ENCODE measurements at places on chromosomes 5 and 9.
A peak's percentile ranks its signal among the peaks of the same experiment; 100 is the strongest.

GRCh38 chr5:164302533-164303235 lies 797.3 kb downstream of the MAT2B start:
- DNase-seq: no peak

DNA sequence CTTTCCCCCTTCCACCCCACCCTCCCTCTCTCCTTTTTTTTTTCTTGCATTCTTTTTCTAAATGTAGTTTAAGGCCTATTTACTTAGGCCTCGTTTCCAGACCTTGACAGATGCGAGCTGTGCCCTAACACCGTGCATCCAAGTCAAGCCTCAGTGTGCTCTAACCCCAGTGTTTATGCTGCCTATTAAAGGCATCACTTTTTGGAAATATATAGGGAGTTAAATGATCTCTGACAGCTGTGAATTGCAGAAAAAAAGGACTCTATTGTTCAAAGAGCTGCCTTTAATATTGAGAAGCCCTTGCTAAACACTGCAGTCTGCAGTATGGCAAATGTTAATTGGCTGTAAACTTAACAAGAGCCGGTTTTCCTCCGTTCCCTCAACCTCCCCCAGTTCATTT lies 270.4 kb upstream of the TUT7 start:
- DNase-seq: no peak

DNA sequence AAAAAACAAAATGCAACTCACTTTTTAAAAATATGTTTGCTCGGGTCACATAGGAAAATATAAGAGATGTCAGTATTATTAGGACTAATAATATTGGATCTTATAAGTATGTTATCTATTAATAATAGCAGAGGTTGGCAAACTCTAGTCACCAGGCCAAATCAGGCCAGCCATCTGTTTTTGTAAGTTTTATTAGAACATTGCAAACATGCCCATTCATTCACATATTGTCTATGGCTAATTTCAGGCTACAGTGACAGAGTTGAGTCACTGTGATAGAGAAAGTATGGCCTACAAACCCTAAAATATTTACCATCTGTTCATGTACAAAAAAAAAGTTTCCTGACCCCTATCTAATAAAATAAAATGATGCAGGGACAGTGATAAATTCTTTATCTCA lies 97.7 kb upstream of the CDH6 start:
- peak; percentile 7 for DNase-seq

DNA sequence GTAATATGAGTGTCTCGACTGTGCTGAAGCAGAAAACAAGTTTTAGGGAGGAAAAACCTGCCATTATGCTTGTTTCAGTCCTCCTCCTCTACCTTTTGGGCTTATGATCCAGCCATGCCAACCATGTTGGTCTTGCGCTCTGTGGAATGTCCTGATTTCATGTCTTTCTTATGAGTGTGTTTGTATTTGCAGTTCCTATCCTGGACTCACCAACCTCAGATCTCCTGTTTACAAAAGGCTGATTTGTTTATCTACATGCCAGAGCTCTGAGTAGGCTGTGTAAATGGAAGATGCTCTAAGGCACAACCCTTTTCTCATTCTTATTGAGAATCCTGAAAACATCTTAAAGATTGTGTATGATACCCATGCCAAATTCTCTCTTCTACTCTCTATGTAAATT lies 138.6 kb downstream of the ARHGEF28 start:
- DNase-seq: peak; percentile 22

- no peak for DNase-seq
Measured at GRCh38 chr9:95506678-95507463, 9.9 kb downstream of the PTCH1 start.

DNA sequence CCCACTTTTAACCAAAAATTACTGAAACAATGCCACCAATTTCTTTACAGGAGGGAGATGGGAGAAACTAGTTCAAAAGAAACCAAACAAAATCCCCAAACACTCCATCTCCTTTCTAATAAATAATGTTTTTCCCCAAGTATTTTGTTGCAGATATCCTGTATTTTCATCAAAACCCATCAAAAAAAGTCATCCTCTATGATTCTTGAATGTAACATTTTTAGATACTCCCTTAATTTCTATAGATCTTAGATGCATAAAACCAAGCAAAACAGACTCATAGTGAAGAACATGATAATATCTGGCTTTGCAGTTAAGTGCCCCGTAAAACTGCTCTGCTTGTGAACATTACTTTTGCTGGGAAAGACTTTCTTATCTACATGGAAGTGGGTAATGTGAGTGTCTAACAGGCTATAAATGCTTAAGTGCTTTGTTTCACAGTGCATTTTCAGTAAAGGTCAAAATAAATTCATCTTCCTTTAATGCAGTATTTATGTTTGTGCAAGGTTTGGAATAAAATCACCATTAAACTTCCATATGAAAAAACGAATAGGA lies 77.3 kb upstream of the TBCA start:
- DNase-seq: no peak

DNA sequence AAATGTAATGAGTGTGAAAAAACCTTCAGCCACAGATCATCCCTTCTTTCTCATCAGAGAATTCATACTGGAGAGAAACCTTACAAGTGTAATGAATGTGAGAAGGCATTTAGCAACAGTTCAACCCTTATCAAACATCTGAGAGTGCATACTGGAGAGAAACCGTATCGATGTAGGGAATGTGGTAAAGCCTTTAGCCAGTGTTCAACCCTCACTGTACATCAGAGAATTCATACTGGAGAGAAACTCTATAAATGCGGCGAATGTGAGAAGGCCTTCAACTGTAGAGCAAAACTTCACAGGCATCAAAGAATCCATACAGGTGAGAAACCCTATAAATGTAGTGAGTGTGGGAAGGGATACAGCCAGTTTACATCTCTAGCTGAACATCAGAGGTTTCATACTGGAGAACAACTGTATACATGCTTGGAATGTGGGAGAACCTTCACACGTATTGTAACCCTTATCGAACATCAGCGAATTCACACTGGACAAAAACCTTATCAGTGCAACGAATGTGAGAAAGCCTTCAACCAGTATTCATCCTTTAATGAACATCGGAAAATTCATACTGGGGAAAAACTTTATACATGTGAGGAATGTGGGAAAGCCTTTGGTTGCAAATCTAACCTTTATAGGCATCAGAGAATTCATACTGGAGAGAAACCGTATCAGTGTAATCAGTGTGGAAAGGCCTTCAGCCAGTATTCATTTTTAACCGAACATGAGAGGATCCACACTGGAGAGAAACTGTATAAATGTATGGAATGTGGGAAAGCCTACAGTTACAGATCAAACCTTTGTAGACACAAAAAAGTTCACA lies 19.2 kb downstream of the ZNF354C start:
- DNase-seq: no peak

- no peak for DNase-seq
Measured at GRCh38 chr9:83280790-83281189, 217.8 kb upstream of the RASEF start.

- DNase-seq: no peak
Measured at GRCh38 chr5:74382123-74382855, 258.2 kb downstream of the ENC1 start.

GRCh38 chr9:76658510-76659231 lies 105.6 kb upstream of the PCA3 start:
- DNase-seq: no peak

DNA sequence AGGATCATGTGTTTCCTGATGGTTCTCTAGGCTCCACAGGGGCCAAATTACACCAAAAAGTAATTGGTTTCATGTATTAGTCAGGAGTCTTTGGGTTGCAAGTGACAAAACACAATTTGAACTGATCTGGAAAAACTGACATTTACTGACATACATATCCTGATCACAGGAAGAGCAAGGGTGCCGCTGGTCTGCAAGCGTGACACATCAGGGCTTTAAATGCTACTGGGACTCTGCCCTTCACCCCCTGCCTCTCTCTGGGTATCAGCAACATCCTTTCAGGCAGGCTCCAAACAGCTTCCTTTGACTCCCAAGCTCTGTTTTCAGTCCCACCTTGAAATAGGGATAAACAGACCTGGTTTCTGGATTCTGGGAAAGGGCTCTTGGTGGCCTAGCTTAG lies 197.5 kb downstream of the PALM2AKAP2 start:
- no peak for DNase-seq

- peak; percentile 26 for DNase-seq
Measured at GRCh38 chr5:93164690-93165089, 416.3 kb downstream of the NR2F1-AS1 start.

- DNase-seq: no peak
Measured at GRCh38 chr9:107827304-107827703, 337.7 kb upstream of the KLF4 start.

DNA sequence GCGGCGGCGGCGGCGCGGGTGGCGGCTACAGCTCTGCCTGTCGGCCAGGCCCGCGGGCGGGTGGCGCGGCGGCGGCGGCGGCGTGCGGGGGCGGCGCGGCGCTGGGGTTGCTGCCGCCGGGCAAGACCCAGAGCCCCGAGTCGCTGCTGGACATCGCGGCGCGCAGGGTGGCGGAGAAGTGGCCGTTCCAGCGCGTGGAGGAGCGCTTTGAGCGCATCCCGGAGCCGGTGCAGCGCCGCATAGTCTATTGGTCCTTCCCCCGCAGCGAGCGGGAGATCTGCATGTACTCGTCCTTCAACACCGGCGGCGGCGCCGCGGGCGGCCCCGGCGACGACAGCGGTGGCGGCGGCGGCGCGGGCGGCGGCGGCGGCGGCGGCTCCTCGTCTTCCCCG lies 296 bp downstream of the ZSWIM6 start:
- DNase-seq: no peak

DNA sequence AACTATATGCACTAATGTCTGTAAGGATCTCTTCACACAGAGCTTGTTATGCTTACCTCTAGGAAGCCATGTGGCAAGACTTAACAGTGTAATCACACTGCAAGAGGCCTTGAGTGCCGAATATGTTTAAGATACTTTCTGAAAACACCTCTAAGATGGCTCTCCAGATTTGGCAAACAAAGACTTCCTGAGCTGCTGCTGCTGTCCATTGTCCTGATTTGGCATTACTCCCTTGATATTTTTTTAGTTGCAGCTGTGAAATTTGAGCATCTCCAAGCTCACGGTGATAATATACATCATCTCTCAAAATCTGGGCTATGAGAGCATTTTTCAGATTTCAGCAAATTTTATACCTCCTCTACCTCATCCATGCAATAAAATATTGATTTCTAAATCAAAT lies 384.5 kb upstream of the CDH6 start:
- no peak for DNase-seq

GRCh38 chr5:39267186-39267585 lies 47.8 kb upstream of the FYB1 start:
- DNase-seq: no peak

DNA sequence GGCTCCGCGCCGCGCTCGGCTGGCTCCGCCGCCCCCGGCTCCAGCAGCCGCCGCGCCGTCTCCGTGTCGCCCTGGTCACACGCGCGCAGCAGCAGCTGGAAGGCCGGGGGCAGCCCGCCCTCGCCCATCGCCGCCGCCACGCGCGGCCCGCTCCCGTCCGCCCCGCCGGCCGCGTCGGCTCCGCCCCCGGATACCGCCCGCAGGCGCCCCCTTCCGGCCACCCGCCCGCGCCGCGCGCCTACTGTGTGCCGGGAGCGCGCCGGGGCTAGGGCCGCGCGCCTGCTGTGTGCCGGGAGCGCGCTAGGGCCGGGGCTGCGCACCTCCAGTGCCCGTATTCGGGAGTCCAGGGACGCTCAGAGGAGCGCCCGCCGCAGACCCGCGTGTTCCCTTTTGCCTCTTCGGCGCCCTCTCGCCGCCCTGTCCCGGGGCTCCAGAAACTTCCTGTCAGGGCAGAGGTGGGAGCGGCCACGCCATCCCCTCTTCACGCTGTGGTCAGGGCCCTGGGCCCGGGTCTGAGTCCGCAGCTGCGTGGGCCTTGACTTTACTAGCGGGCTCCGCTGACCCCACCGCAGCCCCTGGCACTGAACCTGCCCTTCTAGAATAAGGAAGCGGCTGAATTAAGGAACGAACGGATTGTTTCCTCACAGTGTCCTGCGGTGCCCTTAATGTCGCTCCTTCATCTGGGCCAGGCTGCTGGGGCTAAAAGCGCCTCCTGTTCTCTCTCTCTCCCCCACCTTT lies at the start of gene ANKS6:
TSS of gene ANKS6 (minus strand) at position 192 of the 738 bp plus-strand sequence. CDS start at position 128, 64 bp downstream.
- DNase-seq: no peak

DNA sequence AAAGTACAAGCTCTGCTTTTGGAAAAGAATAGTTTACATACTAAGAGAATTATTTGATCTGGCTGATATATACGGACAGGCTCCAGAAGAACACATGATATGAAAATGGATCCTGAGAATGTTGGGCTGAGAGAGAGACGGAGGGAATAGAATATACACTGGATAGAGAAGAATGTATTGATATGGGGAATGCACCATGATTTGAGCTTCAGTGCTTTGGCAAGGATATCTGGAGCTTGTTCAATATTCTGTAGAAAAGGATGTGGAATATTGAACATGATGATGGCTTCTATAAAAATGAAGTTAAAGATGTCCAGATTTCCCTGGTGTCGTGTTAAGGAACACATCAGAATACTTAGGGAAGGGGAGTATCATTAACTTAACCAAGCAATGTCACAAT lies 280.5 kb upstream of the VLDLR start:
- no peak for DNase-seq

GRCh38 chr9:9612270-9612669 lies 1000.5 kb downstream of the PTPRD start:
- DNase-seq: no peak

DNA sequence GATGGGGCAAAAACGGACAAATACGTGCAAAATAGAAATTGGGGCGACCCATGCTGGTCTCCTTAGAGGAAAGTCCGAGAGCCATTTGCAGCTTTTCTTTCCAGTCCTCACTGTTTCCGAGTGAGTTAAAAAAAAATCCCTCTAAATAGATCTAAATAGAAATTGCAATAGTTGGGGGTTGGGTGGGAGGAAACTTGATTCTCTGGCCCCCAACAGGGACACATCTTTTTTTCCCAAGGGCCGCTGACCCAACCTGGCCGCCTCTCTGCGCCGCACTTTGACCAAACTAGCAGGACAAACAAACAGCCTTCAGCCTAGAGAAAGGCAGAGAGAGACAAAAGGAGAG lies 2.8 kb upstream of the NKX2-5 start:
- DNase-seq: no peak

DNA sequence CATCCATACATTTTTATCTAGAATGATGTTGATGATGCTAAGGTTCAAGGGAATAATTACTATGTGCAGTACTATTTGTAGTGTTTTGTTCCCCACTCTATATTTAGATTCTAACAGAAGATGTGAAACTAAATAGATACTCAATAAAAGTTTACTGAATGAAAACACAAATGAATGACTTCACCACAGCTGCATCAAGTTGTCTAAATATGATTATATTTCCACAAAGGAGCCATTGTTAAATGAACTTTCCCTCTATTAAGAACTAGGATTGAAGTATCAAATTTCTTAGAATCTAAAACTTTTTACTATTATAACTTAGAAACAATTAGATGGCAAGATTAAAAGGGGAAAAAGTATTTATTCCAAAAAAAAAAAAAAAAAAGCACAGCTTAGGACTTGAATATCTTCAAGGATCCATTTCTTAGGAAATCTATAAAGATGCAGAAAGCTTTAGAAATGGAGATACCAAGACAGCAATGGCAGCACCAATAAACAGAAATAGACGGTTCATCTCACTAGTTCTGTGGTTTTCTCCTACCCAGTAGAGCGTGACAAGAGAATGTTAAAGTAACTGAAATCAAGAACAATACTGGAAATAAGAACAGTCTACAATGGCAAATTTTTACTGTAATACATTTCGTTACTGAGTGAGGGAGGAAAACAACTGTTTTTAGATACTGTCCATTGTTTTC lies 347.6 kb downstream of the EBF1 start:
- DNase-seq: no peak
